ENCODE measurements at places on chromosomes 11 and 22.

DNA sequence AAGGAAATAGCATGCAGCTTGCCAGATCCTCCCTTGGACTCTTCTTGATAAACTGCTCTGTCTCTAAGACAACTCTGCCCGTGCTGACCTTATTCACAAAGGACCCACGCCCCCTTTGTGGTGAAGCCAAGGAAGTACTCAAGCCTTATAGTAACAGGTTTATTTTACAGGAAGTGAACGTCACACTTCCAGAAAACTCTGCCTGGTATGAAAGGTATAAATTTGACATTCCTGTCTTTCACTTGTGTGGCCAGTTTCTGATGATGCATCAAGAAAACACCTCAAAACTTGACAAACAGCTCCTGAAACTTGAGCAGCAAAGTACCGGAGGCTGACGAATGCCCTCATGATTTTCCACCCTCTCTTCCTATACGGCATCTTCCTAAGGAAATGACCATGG, 12.5 kb upstream of the PELI3 start:
- no peak for DNase-seq

- DNase-seq = no peak
Measured at GRCh38 chr22:47127441-47127871, 365.0 kb downstream of the TBC1D22A start.

DNA sequence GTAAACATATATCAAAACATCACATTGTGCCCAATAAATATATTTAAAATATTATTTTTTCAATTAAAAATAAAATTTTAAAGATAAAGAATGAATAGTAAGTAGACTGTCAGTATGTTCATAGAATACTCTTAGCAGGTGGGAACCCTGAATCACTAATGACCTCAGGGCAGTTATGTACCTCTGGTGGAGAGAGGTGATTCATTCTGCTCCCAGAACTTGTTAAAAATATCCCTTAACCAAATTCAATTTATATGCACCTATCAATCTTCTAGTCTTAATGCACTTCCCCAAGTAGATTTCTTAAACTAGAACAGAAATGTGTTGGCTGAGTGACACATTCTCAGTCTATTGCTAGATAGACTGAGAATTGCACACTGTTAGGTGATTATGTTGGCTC, 183.9 kb upstream of the SYN3 start:
- no peak for DNase-seq

DNA sequence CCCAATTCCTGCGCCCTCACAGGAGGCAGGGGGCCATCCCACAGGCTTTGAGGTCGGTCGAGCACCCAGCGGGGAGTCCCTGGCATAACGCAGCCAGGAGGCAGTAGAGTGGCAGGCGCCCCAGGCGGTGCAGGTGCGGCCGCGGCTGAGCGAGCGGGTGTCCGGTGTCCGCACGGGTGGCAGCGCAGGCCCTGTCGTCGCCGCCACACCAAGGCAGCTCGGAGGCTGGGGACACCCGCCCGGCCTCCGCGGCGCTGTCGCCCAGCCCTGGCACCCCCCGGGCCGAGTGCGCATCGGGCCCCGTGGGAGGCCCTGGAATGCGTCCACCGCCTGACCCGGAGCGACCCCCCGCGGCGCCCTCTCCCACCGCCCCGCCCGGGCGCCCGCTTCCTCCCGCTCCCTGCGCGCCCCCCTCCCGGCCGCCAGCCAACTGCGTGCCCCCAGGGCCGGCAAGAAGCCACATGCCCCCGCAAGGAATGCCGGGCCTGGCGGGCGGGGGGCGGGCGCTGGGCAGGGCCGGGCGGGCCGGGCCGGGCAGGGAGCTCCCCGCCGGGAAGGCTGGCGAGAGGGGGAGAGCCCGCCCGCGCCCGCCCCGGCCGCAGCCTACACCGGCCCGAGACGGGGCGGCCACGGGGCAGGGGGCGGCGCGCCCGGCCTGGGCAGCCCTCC, 33.9 kb downstream of the PRDM11 start:
- DNase-seq = peak; percentile 56

DNA sequence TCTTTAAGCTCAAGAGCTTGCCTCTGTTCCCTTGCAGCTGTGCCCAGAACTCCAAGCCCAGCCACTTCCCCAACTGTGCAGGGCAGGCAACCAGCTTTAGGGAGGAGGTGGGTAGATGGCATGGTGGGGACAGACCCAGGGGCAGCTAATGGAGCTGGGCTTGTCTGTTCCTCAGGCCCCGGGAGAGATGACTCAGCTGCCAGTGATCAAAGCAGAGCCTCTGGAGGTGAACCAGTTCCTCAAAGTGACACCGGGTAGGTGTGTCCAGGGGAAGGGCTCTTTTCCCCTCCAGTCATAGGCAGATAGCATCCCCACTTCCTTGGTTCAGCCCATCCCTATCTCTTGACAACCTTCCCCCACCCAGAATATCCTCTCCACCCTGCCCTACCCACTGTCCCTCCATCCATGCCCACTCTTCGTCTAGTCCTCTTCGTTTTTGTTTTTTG, 32.4 kb downstream of the CREB3L1 start:
- no peak for DNase-seq

GRCh38 chr11:35276396-35277145, 137.6 kb downstream of the CD44 start:
- no peak for DNase-seq

- no peak for DNase-seq
Measured at GRCh38 chr11:128614026-128614425, 26.7 kb upstream of the ETS1 start.

- no peak for DNase-seq
Measured at GRCh38 chr11:14673824-14674405, 30.3 kb downstream of the PDE3B start.

GRCh38 chr11:19777377-19778102, 64.9 kb downstream of the NAV2 start:
- no peak for DNase-seq

DNA sequence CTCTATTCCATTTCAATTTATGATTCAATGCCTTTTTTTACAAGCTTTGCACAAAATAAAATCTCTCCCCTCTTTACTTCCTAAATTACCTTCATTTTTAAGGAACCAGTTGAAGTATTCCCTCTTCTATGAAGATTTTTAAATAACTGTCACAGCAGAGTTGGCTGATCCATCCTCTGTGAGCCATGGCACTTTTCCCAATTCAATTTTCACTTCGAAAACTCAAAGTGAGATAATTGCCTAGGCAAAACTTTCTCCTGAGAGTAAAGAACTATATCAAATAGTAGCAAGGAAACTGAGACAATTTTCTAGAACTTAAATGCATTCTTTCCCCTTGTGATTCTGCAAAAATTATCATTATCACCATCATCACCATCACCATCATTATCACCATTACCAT, 259.9 kb upstream of the ARHGAP20 start:
- no peak for DNase-seq

DNA sequence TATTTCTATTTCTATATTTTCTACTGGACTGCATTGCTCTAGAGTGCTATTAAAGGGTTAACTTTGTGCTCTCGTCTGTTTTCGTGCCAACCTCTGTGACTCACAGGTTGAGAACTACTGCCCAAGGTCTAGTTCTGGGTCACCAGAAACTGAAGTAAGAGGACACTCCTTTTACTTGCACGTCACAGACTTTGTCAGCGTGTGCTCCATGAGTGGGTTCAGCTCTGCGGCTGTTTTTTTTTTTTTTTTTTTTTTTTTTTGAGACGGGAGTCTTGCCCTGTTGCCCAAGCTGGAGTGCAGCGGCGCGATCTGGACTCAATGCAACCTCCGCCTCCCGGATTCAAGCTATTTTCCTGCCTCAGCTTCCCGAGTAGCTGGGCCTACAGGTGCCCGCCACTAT, 49.8 kb downstream of the CLMP start:
- no peak for DNase-seq

GRCh38 chr22:30045901-30046715, 34.2 kb upstream of the HORMAD2 start:
- no peak for DNase-seq

GRCh38 chr11:72575533-72576242, 98.5 kb downstream of the PDE2A start:
- no peak for DNase-seq

GRCh38 chr11:45093761-45094455, 52.5 kb upstream of the PRDM11 start:
- no peak for DNase-seq

GRCh38 chr22:33328789-33329296, 270.7 kb upstream of the SYN3 start:
- DNase-seq = no peak

- DNase-seq = no peak
Measured at GRCh38 chr11:113675003-113675561, 31.0 kb downstream of the TMPRSS5 start.

DNA sequence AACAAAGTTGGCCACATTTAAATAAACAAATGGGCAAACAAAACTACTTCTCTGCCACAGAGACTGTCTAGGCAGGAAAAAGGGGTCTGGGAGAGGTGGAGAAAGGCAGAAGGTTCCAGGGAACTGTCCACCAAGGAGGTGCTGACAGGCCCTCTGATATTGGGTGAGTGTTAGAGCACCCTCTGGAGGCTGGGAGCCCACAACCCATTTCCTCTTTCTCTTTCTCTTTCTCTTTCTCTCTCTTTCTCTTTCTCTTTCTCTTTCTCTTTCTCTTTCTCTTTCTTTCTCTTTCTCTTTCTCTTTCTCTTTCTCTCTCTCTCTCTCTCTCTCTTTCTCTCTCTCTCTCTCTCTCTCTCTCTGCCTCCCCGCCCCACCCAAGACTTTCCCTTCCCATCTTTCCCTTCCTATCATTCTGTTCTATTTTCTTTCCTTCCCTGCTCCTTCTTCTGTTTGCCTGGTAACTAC, 912.8 kb downstream of the DLG2 start:
- DNase-seq = peak; percentile 68

GRCh38 chr11:57787920-57788702, 26.5 kb downstream of the CTNND1 start:
- no peak for DNase-seq

DNA sequence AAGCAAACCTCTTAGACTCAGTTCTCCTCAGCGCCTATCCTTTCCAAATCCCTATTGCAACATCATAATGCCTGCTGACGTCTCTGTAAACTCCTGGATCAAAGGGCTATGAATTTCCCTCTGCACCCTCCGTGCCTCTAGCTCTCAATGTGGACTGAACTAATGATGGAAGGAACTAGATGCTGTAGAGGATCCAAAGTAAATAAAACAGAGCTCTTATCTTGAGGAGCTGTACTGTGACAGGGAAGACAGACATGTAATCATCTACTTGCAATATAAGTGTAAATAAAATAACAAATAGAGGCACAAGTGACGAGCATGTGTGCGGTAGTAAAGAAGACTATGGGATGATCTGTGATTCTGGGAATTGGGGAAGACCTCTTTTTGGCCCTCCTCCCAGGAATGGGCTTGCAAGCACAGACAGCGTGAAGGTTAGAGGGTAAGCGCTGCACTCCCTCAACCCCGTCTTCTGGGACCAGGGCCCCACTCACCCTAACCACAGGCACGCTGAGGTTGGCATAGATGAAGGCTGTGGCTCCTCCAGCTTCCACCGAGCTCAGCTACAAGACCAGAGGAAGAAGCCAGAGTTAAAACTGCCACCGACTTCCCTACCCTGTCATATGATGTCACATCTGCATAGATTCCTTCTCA, 42.2 kb downstream of the P4HA3 start:
- no peak for DNase-seq

- DNase-seq = no peak
Measured at GRCh38 chr11:68200639-68201038, 12.5 kb downstream of the KMT5B start.

DNA sequence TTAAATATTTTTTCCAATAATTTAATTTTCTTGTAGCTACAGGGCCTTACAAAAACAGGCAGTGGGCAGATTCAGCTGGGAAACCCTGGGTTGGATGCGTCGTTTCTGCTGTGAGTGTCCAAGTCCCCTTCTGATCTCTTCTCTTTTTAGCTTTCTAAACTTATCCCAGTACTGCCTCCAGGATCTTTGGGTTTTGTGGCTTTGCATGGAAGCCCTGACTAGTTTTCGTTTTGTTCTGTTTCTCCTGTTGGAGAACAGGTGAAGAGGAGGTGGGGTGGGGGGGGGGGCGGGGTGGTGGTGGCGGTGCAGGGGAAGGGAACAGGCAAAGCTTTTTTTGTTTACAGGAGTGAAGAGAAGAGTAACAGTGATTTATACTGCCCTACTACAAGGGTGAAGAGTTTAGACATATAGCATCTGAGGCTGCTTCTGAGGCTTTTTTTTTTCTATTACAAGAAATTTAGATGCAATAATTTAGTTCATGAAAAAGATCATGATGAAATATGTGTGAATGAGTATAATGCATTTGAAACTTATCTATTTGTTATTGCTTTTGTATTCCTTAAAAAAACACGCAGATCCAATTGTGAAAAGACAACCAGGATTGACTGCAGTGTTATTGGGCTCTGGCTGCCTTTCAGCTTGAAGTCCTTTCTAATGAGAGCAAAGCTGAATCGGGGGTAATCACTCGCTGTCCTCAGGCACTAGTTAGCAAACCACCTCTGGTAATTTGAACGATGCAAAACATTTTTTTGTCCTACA, 142.9 kb downstream of the NCAM1 start:
- DNase-seq = no peak

DNA sequence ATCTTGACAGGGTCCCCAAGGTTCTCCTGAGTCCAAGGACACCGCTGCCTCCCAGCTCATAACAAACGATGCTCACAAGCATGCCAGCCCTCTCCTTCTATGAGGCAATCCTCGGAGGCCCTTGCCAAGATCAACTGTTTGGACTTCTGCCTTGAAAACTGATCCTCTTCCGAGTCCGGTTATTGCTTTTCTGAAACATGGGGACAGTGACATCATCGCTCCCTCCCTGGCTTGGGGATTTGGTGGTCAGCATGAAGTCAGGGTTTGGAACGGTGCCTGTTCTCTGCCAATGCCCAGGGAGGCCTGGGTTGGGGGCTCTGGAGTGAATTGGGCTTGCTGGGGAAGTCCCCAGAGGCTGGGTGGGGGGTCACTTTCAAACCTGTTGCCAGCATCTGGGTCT, 149.3 kb downstream of the FBXO7 start:
- no peak for DNase-seq

GRCh38 chr22:37431801-37432707, 4.8 kb upstream of the ELFN2 start:
- DNase-seq = no peak

DNA sequence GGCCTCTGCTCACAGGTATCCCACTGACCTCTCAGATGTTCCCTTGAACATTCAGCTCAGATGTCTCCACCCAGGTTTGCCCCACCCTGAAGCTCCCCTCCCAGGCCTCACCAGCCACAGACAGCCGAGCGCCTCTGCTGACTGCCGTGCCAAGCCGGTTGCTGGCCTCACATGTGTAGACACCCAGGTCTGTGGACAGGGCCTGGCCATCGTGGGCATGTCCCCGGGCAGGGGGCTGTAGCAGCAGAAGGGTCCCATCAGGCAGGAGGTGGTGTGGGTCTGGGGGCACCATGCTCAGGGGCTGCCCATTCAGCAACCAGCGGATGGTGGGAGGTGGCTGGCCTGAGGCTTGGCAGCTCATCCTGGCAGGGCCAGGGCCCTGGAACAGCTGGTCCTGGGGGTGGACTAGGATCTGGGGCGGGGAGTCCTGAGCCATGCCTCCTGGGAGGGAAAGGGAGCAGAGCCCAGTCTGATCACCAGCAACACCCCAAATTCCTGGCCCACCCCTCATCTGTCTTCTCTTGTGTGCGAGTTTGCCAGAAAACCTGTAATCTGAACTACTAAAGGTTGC, 759 bp downstream of the ROBO4 start:
- no peak for DNase-seq

All from progenitor cell of endocrine pancreas (in vitro differentiated cells).